ENCODE measurements at places on chromosomes 6 and 20.

- no peak for DNase-seq
Observed at GRCh38 chr6:44464527-44465310, 77.2 kb downstream of the CDC5L start.

GRCh38 chr20:5133998-5134397 lies 7.2 kb downstream of the CDS2 start:
- no peak for DNase-seq

GRCh38 chr6:158631678-158632537 lies 12.6 kb downstream of the DYNLT1 start:
- no peak for DNase-seq

DNA sequence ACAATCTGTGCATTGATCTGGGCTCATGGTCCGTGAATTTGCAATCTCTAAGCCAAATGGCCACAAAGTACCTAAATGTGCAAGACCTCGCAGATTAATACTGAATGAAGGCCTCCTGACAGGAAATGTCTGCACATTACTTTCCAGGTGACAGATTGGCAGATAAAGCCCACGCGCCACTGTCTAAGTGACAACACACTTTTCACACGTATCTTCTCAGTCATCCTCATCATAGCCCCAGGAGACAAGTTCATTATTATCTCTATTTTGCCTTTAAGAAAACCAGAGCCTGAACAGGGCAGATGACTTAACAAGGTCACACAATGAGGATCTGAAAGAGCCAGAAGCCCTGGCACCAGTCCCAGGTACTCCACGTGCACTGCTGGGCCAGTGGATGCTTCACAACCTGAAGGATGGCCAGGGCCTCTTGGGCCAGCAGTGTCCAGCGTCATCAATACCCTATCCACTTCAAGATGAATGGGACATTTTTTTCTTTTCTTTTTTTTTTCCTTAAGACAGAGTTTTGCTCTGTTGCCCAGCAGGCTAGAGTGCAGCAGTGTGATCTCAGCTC lies 266.3 kb downstream of the PTPRT start:
- DNase-seq, result no peak

GRCh38 chr6:106825156-106825555 lies 149.4 kb downstream of the CD24 start:
- no peak for DNase-seq

- no peak for DNase-seq
Observed at GRCh38 chr20:34042262-34042661, 48.6 kb downstream of the RALY start.

- no peak for DNase-seq
Observed at GRCh38 chr6:26380256-26380655, 2.7 kb upstream of the BTN2A2 start.

GRCh38 chr6:88302769-88303225 lies 136.7 kb upstream of the CNR1 start:
- DNase-seq, result no peak

- DNase-seq, result no peak
Observed at GRCh38 chr6:166586424-166587156, at the start of gene RAMACL. TSS of gene RAMACL (minus strand) at chr6:166586678. CDS start at chr6:166586477, 201 bp downstream.

GRCh38 chr20:37526839-37527637 lies 638 bp downstream of the BLCAP start:
- no peak for DNase-seq

GRCh38 chr6:3001773-3002293 lies 2.1 kb downstream of the NQO2 start:
- DNase-seq, result no peak

- no peak for DNase-seq
Observed at GRCh38 chr20:48186447-48186846, 401.2 kb upstream of the SULF2 start.

- DNase-seq, result no peak
Observed at GRCh38 chr6:93974332-93974731, 555.0 kb upstream of the EPHA7 start.

DNA sequence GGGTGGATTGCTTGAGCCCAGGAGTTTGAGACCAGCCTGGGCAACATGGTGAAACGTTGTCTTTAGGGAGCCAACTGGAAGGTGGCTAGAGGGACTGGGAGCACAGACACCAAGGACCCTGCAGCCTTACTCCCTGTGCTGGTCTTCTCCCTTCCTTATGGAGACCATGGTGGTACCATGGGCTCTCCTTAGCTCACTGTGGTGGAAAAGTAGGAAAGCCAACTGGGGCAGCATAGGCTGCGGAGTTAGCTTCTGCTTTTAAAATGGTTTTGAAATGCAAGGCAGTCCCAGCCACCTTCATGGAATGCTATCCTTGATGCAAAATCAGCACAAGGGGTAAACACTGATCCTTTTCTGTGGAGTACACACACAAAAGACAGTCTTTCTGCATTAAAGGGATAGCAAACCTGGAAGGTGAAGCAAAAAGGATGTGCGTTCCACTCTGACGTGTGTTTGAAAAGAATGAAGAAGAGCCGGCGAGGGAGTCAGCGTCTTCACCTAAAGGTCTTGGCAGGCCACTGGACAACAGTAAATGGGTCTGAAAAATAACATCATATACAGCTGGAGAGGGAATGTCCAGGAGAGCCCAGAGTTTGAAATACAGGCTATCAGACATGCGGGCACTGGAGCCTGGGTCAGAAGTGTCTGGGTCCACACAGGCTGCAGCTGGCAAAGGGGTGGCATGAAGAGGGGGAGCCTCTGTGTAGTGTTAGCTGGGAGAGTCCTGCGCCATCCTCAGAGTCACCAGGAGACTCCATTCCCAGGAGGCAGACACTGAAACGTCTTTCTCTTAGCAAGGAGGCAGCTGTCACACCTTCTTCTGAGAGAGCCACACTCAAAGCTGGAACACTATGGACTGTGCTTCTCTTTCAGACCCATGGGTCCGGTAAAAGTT lies 58.5 kb downstream of the GPR6 start:
- no peak for DNase-seq

GRCh38 chr6:167510648-167511047 lies 185.8 kb downstream of the TTLL2 start:
- DNase-seq, result no peak

- DNase-seq, result no peak
Observed at GRCh38 chr6:122400462-122401089, 1.1 kb downstream of the HSF2 start.

DNA sequence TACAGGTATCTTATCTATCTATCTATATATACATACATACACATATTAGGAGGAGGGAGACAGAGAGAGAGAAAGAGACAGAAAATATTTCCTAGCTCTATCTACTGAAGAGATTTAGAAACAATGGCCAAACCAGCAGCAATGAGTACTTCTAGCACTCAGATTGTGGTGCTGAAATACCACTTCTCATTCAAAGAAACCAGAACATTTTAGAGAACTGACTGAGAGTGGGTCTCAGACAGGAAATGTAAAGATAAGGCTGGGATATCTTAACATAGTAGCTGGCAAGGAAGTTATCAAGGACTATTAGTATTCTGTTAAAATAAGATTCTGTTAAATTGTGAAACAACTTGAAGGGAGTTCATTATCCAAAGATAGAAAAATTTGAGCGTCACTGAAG lies 57.0 kb downstream of the DNAAF9 start:
- no peak for DNase-seq

DNA sequence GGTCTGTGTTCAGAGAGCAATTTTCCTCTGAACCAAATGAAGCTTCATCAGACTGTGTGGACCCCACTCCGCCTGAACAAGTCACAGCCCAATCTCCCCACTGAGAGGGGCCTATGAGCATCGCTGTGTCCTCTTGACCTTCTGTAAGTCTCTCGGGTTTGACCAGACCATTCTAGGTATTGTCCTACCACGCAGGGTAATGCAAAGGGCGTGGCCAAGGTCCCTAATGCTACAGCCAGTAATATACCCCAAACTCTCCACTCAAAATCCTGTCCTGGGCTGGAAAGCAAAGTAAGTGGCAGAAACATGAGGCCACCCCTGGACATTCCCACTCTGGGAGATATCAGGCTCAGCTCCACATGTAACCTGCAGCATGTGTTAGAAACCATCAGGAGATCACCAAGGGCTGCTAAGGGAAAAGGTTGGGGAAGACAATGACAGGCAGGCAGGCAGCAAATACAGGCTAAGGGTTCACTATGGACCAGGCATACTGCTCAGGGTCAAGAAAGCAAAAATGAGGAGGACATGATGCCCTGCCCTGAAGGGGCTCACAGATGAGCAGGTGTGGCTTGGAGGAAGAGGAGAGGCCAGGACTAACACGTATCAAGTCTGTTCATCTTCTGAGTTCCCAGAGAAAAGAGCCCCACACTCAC lies 33.4 kb downstream of the MRPL14 start:
- DNase-seq, result no peak

GRCh38 chr6:123802351-123802696 lies 1.3 kb upstream of the NKAIN2 start:
- DNase-seq, result no peak
